H1 (cell line): ENCODE measurements at places on chromosomes 4 and X. TPM values are rescaled to one million over a fixed set of nuclear protein-coding genes. Genes with fewer than 3 reads are reported as not detected.

Gene LRPAP1
- total RNA-seq, result 101 and 106 TPM in 2 replicates

Gene GAGE13
- not detected in 2 replicates for total RNA-seq

Gene GAB3
- 1.2 and 1.5 TPM in 2 replicates for total RNA-seq

Gene GLA
- 39.2 and 47.3 TPM in 2 replicates for total RNA-seq

Gene AGTR2
- total RNA-seq, result not detected in 2 replicates

Gene BEX4
- 45.1 TPM in 2 replicates for total RNA-seq

Gene CORIN
- 0.17 and 0.32 TPM in 2 replicates for total RNA-seq

DNA sequence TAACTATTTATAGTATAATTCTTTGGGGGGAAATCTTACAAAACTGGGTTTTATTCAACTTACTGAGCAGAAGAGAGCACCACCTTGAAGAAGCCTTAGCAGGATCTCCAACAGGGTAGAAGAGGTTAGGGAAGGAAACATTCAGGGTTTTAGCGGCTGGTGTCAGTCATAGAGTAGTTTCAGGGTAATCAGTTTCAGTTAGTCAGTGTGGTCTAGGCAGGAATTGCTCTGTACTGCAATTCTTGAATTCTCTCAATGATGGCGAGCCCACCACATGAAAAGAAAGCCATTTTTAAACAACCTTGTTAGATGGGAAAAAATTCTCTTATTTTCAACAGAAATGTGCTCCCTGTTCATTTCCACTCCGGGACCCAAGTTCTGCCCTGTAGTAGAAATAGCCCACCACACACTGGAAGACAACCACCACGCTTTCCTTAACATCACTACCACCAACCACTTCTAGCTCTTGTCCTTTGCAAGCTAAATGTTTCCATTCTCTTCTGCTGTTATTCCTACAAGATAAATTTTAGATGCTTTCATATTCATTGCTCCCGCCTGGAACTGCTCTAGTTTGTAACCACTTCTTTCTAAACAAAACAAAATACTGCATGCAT lies 25.9 kb downstream of the COL25A1 start:
- no peaks in the 10 kb centered on the region for H3K27me3 ChIP-seq
- no peak for DNase-seq
- no peak overlapping the region for H3K4me3 ChIP-seq
- H3K36me3 ChIP-seq, result no peaks in the 10 kb centered on the region
- H3K27ac ChIP-seq, result no peak overlapping the region
- H3K4me1 ChIP-seq, result no peaks in the 10 kb centered on the region

GRCh38 chr4:30094887-30095286 lies 625.3 kb upstream of the PCDH7 start:
- no peak overlapping the region for H3K4me3 ChIP-seq
- no peaks in the 10 kb centered on the region for H3K36me3 ChIP-seq
- no peaks in the 10 kb centered on the region for H3K27me3 ChIP-seq

GRCh38 chr4:85761803-85762528 lies 287.0 kb downstream of the ARHGAP24 start:
- H3K27me3 ChIP-seq, result no peaks in the 10 kb centered on the region
- H3K36me3 ChIP-seq, result no peaks in the 10 kb centered on the region
- DNase-seq, result no peak
- no peaks in the 10 kb centered on the region for H3K4me1 ChIP-seq
- no peak overlapping the region for H3K4me3 ChIP-seq
- H3K27ac ChIP-seq, result no peak overlapping the region

DNA sequence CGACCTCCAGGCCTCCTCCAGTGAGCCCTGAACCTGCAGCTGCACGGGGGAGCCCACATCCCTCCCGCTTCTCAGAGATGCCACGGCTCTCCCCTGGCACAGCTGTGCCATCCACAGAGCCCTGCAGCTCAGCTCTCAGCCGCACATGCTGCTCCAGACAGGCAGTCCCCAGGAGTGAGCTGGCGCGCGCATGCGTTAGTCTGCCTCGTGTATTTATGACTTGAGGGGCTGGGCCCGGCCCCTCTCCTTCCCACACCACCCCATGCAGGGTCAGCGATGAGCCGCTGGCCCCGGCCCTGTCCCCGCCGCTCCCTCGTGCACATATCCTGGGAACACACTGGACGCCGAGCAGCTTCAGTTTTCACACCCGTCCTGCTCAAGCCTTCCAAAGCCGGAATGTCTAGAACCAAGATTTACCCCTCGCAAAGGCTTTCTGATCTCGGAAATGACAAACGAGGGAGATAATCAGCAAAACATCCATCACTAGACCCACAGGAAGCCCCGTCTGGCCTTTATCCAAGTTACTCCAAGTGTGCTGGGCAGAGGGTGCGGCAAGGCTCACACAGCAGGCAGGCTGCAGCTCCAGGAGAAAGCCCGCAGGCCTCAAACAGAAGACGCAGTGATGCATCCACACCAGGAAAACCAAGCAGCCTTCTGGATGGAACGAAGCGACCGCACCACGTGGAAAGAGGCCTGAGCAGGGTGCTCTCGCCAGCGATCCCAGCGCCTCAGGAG lies 24.3 kb downstream of the GAK start:
- no peaks in the 10 kb centered on the region for H3K27me3 ChIP-seq
- H3K4me3 ChIP-seq, result no peak overlapping the region
- no peak overlapping the region for H3K27ac ChIP-seq
- DNase-seq, result no peak
- peaks cover 5% of the 10 kb centered on the region; the same call in 1 of the 2 replicates for H3K36me3 ChIP-seq

- no peaks in the 10 kb centered on the region; the same call in 1 of the 2 replicates for H3K4me1 ChIP-seq
- H3K36me3 ChIP-seq, result no peaks in the 10 kb centered on the region
- no peak overlapping the region for H3K27ac ChIP-seq
- H3K4me3 ChIP-seq, result no peak overlapping the region
- DNase-seq, result no peak
Measured at GRCh38 chrX:38612281-38612680, 50.9 kb downstream of the TSPAN7 start.

GRCh38 chr4:186297013-186297645 lies 31.1 kb downstream of the F11 start:
- H3K4me1 ChIP-seq, result no peaks in the 10 kb centered on the region; the same call in 1 of the 2 replicates
- no peak overlapping the region for H3K27ac ChIP-seq
- DNase-seq, result no peak

- no peaks in the 10 kb centered on the region for H3K36me3 ChIP-seq
- H3K27ac ChIP-seq, result no peak overlapping the region
- no peak overlapping the region for H3K4me3 ChIP-seq
- H3K27me3 ChIP-seq, result no peaks in the 10 kb centered on the region
- DNase-seq, result no peak
Measured at GRCh38 chr4:48725414-48725813, 54.7 kb downstream of the FRYL start.

DNA sequence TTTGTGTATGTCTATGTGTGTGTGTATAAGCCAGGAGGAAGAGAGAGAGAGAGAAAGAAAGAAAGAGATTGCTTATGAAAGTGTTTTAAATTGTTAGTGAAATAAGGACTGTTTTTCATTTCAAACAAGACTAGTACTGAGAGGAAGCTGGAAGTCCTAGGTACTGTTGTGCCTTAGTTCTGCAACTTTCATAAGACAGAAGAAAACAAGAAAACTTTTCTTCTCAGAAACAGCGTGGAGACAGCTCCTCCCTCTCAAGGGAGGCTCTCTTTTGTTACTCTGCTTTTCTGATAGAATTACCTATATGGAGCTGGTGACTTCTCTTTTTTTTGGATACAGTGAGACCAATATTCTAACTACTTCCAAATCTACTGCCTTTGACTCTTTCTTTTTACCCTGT lies 62.5 kb downstream of the BANK1 start:
- H3K36me3 ChIP-seq, result no peaks in the 10 kb centered on the region
- no peak for DNase-seq
- no peak overlapping the region for H3K27ac ChIP-seq
- H3K4me1 ChIP-seq, result no peaks in the 10 kb centered on the region
- no peak overlapping the region for H3K4me3 ChIP-seq
- H3K27me3 ChIP-seq, result no peaks in the 10 kb centered on the region

GRCh38 chrX:13252726-13253125 lies 67.1 kb downstream of the ATXN3L start:
- DNase-seq, result no peak
- no peaks in the 10 kb centered on the region for H3K36me3 ChIP-seq
- no peaks in the 10 kb centered on the region for H3K27me3 ChIP-seq
- H3K27ac ChIP-seq, result no peak overlapping the region
- no peaks in the 10 kb centered on the region; the same call in 1 of the 2 replicates for H3K4me1 ChIP-seq

GRCh38 chr4:141739636-141740035 lies 103.3 kb downstream of the IL15 start:
- no peak for DNase-seq
- no peak overlapping the region for H3K27ac ChIP-seq
- H3K4me1 ChIP-seq, result no peaks in the 10 kb centered on the region
- no peaks in the 10 kb centered on the region for H3K36me3 ChIP-seq

- H3K27ac ChIP-seq, result no peak overlapping the region
- no peaks in the 10 kb centered on the region for H3K27me3 ChIP-seq
- peaks cover 27% of the 10 kb centered on the region for H3K36me3 ChIP-seq
- DNase-seq, result peak; percentile 71
Measured at GRCh38 chrX:129925305-129926092, 19.5 kb downstream of the UTP14A start.

- H3K36me3 ChIP-seq, result no peaks in the 10 kb centered on the region
- no peak for DNase-seq
- H3K4me3 ChIP-seq, result no peak overlapping the region
- H3K27me3 ChIP-seq, result no peaks in the 10 kb centered on the region
Measured at GRCh38 chr4:121192480-121192879, 28.4 kb upstream of the TNIP3 start.

DNA sequence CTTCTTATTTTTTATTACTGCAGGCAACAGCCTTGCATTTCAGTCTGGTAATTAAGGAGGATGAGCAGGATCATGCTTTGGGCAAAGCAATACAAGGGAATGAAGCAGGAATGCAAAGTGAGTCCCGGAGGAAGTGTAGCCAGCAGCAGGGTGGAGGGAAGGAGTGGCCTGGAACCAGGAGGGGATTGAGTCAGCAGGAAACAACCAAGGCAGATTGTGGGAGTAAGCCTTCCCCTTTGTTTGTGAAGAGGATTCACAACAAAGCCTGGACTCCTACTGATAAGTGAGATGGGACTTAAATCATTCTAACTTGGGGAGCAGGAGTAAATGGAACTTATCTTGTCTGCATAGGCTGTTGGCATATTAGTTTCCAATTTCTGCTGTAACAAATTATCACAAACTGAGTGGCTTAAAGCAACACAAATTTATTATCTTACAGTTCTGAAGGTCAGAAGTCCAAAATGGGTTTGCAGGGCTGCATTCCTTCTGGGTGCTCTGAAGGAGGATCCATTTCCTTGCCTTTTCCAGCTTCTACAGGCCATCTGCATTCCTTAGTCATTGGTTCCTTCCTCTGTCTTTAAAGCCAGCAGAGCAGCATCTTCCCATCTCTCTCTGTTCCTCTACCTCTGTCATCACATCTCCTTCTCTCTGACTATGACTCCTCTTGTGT lies 93.2 kb upstream of the AP1S2 start:
- DNase-seq, result peak; percentile 33
- no peak overlapping the region for H3K4me3 ChIP-seq
- H3K27ac ChIP-seq, result peak overlapping the region; percentile 63; the same call in 1 of the 2 replicates
- peaks cover 4% of the 10 kb centered on the region; the same call in 1 of the 2 replicates for H3K4me1 ChIP-seq
- no peaks in the 10 kb centered on the region for H3K36me3 ChIP-seq
- no peaks in the 10 kb centered on the region for H3K27me3 ChIP-seq

- no peak overlapping the region for H3K27ac ChIP-seq
- H3K27me3 ChIP-seq, result no peaks in the 10 kb centered on the region
- H3K36me3 ChIP-seq, result no peaks in the 10 kb centered on the region
- H3K4me3 ChIP-seq, result no peak overlapping the region
- DNase-seq, result no peak
Measured at GRCh38 chr4:8285143-8285975, 15.8 kb downstream of the HTRA3 start.

GRCh38 chrX:9091258-9091657 lies 57.3 kb upstream of the FAM9B start:
- no peaks in the 10 kb centered on the region; the same call in 1 of the 2 replicates for H3K4me1 ChIP-seq
- no peak overlapping the region for H3K27ac ChIP-seq
- no peak for DNase-seq
- H3K27me3 ChIP-seq, result no peaks in the 10 kb centered on the region
- H3K36me3 ChIP-seq, result no peaks in the 10 kb centered on the region
- no peak overlapping the region for H3K4me3 ChIP-seq

- no peak overlapping the region for H3K4me3 ChIP-seq
- no peak for DNase-seq
- no peaks in the 10 kb centered on the region for H3K36me3 ChIP-seq
- no peaks in the 10 kb centered on the region for H3K27me3 ChIP-seq
Measured at GRCh38 chr4:95129821-95130311, 372.1 kb downstream of the BMPR1B start.

GRCh38 chr4:102129810-102130209 lies 215.5 kb downstream of the SLC39A8 start:
- no peaks in the 10 kb centered on the region for H3K27me3 ChIP-seq
- H3K4me1 ChIP-seq, result no peaks in the 10 kb centered on the region
- H3K27ac ChIP-seq, result no peak overlapping the region
- no peak overlapping the region for H3K4me3 ChIP-seq
- DNase-seq, result no peak
- no peaks in the 10 kb centered on the region for H3K36me3 ChIP-seq

DNA sequence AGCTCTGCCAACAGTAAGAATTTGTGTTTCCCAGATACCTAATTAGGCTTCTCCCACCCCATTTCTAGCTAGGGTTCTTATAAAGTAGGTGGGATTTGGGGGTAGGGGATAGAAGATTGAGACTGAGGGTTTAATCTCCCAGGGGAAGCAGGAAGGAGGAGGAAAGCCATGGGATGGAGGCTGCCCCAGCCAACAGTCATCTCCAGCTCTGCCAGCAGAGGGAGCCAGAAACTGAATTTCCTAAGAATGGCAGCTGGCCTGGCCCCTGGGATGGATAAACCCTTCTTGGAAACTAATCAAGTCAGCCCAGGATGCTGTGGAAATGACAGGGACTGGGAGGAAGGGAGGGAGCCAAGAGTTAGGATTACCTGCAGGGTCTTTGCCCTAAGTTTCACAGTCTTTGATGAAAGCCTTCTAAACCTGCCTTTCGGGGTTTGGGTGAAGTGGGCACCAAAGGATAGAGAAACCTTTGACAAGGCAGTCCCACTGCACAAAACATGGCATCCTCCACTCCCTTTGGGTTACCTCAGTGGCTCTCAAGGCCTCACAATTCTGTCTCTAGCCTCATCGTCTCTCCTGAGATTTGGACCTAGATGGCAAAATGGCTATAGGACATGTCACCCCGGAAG lies 6.7 kb upstream of the ERCC6L start:
- no peaks in the 10 kb centered on the region for H3K4me1 ChIP-seq
- no peak overlapping the region for H3K27ac ChIP-seq
- no peaks in the 10 kb centered on the region for H3K27me3 ChIP-seq
- peak; percentile 80 for DNase-seq

- DNase-seq, result no peak
- H3K27ac ChIP-seq, result no peak overlapping the region
- H3K4me3 ChIP-seq, result no peak overlapping the region
- H3K4me1 ChIP-seq, result no peaks in the 10 kb centered on the region
- H3K36me3 ChIP-seq, result no peaks in the 10 kb centered on the region
Measured at GRCh38 chr4:56892691-56893090, 15.0 kb upstream of the REST start.

- no peaks in the 10 kb centered on the region for H3K27me3 ChIP-seq
- no peaks in the 10 kb centered on the region for H3K4me1 ChIP-seq
- DNase-seq, result no peak
- no peak overlapping the region for H3K27ac ChIP-seq
Measured at GRCh38 chr4:23706972-23707651, 182.7 kb downstream of the PPARGC1A start.

GRCh38 chr4:90226734-90227133 lies 99.5 kb downstream of the CCSER1 start:
- H3K27me3 ChIP-seq, result no peaks in the 10 kb centered on the region
- no peak overlapping the region for H3K4me3 ChIP-seq
- no peak overlapping the region for H3K27ac ChIP-seq
